Cerebellar nuclear complex (tissue), 1 donor: ENCODE measurements at places on chromosomes 7 and 10.

DNA sequence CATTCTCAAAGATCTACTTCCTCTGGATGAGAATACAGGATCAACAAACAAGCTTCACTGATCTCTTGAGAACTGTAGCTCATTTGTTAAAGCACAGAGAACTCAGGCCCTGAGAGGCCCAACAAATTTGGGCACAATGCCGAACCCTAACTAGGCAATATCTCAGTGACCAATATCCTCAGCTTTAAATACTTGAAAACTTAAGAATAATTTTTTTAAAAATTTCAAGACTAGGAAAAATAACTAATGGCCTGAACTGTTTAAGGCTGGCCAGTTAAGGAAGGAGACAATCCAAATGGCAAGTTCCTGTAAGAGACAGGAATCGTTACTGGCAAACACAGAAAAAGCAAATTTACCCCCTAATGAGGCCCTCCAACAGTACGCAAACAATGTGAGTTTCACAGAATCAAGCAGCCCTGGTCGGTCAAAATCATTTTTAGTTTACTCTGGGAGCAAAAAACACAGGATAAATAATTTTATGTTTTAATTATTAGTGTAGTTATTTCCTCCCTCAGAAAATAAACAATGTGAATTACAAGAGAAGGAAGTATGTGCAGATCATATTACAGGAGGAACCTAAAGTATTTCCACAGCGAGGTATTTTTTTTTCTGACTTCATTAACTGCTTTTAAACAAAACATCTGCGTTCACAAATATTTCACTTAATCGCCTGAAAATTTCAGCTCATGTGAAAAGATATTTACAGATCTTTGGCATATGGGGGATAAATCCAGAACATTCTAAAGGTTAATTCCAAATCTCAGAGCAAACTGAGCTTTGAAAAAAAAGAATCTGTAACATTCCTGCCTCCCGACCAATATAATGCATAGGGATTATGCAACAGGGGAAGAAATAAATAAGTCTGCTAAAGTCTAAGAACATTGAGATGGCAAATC lies 39.5 kb downstream of the NT5C2 start:
- peak; percentile 72 for DNase-seq

- no peak for DNase-seq
Measured at GRCh38 chr7:44438816-44439215, 51.6 kb downstream of the NUDCD3 start.

DNA sequence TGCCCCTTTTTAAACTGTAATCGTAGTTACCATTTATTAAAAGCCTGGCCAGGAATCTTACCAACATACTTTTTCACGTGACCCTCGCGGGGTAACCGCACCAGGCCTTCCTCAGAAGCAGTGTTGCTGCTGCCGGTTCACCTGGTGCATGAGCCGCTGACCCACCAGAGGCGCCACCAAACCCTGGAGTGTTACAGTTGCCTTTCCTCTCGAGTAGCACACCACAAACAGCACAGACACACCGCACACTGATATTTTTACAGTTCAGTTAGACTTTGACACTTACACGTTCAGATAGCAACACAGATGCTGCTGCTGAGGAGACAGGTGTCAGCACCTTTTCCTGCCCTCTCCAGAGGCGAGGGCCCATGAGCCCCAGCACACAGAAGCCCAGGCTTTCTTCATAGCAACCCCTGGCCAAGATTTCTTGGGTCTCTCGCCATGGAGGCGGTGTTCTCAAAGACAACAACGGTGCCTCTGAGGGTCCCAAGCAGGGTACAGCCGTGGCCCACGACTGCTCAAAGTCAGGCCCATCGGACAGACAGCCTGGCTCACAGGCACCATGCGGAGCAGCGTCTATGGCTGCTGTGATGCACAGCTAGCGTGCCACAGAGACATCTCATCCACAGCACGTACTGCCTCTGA lies 123.1 kb downstream of the DIP2C start:
- no peak for DNase-seq

- DNase-seq = no peak
Measured at GRCh38 chr7:90706072-90706716, 110.1 kb downstream of the CDK14 start.

DNA sequence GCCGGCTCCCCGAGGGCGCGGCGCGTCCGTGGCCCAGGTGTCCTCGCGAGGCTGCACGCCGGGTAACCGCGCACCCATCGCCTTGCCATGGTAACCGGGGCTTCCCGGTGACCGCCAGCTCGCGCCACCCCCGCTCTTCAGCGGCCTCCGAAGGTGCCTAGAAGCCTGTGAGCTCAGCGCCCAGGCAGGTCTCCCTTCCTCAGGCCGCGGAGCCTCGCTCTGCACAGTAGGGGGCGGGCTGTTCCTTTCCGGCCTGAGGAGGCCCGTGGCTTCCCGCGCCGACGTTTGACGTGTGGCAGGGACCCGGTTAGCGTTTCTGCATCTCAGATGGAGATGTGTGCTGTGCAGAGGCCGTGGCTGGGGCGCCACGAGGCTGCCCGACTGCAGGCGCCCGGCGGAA lies 117.1 kb downstream of the DYNC2I1 start:
- no peak for DNase-seq

DNA sequence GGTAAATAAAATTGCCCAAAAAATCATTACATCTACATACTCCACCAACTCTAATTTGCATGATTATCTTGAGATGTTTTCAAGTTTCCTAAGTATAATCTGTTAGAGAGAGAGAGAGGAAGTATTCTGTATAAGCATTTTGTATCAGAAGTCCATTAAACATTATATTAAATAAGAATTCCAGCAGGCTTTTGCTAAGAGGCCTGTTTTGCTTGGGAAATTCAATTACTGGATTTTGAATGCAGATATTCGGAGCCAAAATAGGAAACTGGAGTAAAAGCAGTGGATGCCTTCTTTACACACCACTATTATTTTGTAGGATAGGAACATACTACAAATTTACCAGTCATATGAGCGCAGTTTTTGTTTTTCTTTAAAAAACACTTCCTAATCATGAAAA lies 727.8 kb downstream of the CNTNAP2 start:
- no peak for DNase-seq

- no peak for DNase-seq
Measured at GRCh38 chr7:3204526-3204925, 96.5 kb upstream of the SDK1 start.

DNA sequence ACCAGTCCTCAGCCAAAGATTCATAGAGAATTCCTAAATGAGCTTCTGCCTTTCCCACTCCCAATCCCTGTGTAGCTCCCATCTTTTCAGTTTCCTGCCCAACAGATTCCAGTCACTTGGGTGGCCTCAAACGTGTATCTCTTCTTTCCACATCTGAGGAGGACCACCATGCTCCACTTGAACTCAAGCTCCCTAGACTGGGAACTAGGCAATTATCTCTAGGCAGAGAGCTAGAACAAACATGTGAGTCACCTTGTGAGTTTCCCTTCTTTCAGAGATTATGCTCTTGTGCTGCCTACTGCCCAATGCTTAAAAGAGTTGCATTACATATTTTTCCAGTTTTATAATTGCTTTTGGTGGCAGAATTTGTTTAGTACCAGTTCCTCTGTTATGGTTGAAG lies 178.0 kb downstream of the MDFIC start:
- DNase-seq = no peak

DNA sequence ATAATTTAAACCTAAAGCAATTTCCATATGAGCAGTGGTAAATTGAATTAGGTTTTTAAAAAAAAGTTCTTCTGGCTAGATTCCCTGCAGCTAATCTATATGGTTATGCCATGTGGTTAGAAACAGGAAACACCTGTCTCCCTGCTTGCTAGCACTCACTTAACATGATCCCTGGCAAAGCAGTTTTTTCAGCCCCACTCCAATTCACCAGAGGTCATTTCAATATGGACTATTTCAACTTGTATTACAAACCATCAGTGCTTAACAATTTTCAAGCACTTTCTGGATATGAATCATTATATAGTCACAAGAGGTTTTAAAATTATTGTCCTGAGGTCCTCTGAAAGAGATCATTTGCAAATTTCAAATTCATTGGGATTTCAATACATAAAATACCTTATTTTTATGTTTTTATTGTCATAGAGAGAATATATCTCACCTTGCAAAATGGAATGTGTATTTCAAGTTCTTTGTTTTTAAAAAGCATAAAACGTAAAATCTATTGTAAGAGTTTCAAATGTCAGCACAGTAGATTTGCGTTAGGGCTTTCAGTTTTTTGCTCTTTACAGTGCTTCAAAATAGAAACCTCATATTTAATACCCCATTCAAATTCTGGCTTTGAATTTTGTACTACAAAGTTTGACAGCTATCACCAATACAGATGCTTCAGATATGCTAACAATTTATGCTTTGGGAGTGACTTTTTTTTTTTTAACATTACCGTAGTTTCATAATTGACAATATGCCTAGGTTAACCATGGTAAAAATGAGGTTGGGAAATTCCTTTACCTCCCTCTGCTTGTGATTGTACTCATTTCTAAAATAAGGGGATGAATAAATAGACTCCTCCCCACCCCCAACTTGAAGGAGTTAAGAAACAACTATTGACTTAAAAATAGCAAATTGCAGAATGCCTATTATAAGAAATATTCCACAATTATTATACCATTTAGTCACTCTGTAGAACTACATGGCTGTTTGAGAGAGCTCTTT lies 117.5 kb upstream of the HGF start:
- no peak for DNase-seq

DNA sequence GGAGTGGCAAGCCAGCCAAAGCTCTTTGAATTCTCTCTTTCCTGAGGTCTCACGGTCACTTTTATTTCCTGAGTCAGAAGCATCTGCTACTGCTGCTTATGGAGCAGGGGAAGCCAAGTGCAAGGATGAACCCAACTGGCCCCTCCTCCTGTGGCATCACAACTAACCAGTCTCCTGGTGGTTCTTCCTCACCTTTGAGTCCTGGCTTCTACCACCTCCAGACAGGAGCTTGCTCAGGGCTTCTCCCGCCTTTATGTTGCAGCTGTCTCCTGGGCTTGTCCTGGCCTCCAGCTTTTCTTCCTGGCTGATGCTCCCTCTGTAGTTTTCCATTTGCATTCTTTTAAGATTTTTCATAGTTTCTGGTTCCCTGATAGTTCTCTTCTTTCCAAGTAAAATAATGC lies 349.7 kb upstream of the NRP1 start:
- DNase-seq = no peak

GRCh38 chr10:3526727-3527501 lies 258.1 kb downstream of the KLF6 start:
- DNase-seq = no peak

- DNase-seq = no peak
Measured at GRCh38 chr7:35908331-35909216, 107.7 kb downstream of the SEPTIN7 start.

- no peak for DNase-seq
Measured at GRCh38 chr7:33757563-33758165, 147.7 kb upstream of the BMPER start.

DNA sequence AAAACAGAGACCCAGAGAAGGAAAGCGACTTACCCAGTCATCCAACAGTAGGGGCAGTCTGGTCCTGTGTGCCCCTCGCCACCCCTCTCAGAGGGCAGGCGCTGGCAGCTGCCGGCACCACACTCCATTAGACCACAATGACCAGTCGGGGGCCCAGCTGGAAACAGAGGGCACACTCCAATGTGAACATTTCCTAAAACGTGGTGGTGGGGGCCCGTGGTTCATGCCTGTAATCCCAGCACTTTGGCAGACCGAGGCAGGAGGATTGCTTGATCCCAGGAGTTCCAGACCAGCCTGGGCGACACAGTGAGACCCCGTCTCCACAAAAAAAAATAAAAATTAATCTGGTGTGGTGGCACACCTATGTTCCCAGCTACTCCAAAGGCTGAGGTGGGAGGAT lies 912 bp upstream of the OAT start:
- DNase-seq = no peak

- DNase-seq = no peak
Measured at GRCh38 chr7:1668396-1669063, 1.5 kb upstream of the ELFN1 start.

GRCh38 chr10:124596116-124596785 lies 134.6 kb downstream of the LHPP start:
- no peak for DNase-seq

- no peak for DNase-seq
Measured at GRCh38 chr7:96100737-96101136, 221.2 kb downstream of the SLC25A13 start.

DNA sequence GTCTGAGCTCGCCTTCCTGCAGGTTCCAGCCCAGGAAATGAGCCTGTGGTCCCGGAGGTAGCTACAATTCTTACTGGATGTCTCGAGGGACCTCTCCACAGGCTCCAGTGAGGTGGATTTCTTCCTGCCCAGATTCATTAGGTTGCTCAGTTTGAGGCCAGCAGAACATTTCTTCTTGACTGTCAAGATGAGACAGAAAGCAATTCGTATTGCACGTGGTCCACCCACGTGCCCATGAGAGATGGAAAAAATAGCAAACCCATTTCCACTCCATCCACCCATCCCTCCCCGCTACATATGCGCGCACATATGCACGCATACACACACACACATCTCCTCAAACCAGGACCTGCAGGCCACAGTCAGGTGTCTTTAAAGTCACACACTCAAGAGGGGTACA lies 68.7 kb downstream of the VWA2 start:
- DNase-seq = no peak

GRCh38 chr10:46298477-46299285 lies 11.9 kb downstream of the ANTXRL start:
- no peak for DNase-seq

DNA sequence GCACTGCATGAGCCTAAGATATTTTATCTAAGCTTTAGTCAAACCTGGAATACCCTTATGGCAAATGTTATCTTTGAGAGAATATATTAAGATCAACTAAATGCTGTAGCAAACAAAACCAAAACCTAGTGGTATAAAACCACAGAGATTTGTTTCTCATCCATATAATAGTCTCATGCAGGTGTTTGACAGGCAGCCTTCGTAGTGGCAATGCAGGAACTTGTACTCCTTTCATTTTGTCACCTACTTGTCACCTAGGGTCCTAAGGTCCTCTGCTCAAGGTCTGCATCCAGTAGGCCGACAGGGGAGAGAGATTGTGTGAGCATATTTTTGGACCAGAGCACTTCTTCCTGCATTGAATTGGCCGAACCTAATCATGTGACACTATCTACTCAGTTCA lies 352.6 kb downstream of the GPR37 start:
- no peak for DNase-seq

- DNase-seq = no peak
Measured at GRCh38 chr7:2143981-2144595, 88.7 kb downstream of the MAD1L1 start.

DNA sequence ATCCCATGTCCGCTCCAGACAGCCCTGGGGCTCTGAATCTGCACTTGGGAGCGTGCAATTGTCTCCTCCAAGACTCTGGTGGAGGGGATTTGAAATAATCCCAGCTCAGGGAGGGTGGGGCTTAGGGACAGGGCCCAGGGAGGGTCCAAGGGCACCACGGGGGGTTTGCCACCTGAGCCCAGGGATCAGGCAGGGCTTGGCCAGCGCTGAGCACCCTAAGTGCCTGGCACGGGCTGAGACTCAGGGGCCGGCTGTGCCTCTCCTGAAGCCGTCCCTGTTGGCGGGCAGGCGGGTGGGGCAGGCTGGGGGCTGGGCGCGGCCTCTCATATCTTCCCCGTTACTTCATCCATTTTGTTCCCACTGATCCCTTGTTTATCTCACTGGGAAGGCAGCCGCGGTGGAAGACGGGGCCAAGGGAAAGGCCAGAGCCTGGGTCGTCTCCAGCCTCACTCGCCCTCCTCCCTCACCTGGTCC lies 41.8 kb upstream of the ELN start:
- DNase-seq = no peak
